Immature natural killer cell (primary cell): ENCODE measurements at places on chromosomes 7 and 10. TPM values are rescaled to one million over a fixed set of nuclear protein-coding genes. Genes with fewer than 3 reads are reported as not detected.

TAS2R5 gene
- not detected for polyA plus RNA-seq

FGFBP3 gene
- 0.48 TPM for polyA plus RNA-seq

SAP25 gene
- not detected for polyA plus RNA-seq

- no peak overlapping the region for H3K27ac ChIP-seq
- peaks cover 1% of the 10 kb centered on the region for H3K4me1 ChIP-seq
- H3K36me3 ChIP-seq = peaks cover 5% of the 10 kb centered on the region
- peak; percentile 25 for DNase-seq
- no peak overlapping the region for H3K4me3 ChIP-seq
Observed at GRCh38 chr10:100743626-100744135, 1.7 kb upstream of the PAX2 start.

DNA sequence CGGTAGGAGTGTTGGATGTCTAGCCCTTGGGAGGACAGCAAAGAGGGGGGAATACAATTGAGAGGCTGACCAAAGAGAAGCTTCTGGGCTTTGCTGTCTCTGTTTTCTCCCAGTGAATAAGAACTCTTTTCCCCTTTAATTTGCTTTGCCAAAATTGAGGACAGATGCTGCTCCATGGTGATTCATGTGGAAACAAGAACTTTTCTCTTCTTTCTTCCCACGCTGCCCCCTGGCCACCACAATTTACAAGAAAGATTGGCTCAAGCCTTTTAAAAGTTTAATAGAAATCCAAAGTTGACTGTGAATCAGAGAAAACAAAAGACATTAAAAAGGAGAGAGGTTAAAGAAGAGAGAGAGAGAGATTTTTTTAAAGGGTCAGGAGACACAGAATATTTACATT, 49.0 kb downstream of the PRR15 start:
- no peaks in the 10 kb centered on the region for H3K4me1 ChIP-seq
- DNase-seq = no peak
- no peaks in the 10 kb centered on the region for H3K36me3 ChIP-seq
- no peaks in the 10 kb centered on the region for H3K27me3 ChIP-seq

DNA sequence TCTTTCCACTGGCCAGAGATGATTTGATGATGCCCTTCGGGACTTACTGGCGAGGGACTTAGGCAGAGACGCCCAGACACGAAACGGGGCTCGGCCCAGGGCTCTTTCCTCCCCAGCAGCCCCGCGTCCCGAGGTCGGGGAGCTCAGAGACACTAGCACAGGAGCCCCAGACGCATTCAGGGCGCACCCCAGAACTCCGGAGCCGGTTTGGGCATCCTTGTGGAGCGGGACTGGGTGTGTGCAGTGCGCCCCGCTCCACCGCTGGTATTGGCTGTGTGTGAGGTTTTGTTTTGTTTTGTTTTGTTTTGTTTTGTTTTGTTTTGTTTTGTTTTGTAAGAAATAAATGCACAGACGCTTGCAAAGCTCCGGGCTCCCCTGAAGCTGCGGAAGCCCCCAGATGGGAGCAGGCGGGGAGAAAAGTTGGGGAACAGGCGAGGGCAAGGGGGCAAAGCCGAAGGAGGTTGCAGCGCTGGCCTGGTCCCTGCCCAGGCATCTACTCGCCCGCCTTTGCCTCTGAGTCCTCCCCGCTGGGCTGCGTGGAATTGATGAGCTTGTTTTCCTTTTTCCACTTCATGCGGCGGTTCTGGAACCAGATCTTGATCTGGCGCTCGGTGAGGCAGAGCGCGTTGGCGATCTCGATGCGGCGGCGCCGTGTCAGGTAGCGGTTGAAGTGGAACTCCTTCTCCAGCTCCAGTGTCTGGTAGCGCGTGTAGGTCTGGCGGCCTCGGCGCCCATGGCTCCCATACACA, 1.9 kb upstream of the HOXA5 start:
- H3K4me3 ChIP-seq = no peak overlapping the region
- no peak for DNase-seq
- no peaks in the 10 kb centered on the region for H3K36me3 ChIP-seq
- H3K27me3 ChIP-seq = peaks cover 17% of the 10 kb centered on the region
- no peak overlapping the region for H3K27ac ChIP-seq
- H3K4me1 ChIP-seq = peaks cover 13% of the 10 kb centered on the region

- no peaks in the 10 kb centered on the region for H3K36me3 ChIP-seq
- no peak for DNase-seq
- no peaks in the 10 kb centered on the region for H3K27me3 ChIP-seq
Observed at GRCh38 chr7:137335814-137336213, 7.7 kb downstream of the PTN start.

DNA sequence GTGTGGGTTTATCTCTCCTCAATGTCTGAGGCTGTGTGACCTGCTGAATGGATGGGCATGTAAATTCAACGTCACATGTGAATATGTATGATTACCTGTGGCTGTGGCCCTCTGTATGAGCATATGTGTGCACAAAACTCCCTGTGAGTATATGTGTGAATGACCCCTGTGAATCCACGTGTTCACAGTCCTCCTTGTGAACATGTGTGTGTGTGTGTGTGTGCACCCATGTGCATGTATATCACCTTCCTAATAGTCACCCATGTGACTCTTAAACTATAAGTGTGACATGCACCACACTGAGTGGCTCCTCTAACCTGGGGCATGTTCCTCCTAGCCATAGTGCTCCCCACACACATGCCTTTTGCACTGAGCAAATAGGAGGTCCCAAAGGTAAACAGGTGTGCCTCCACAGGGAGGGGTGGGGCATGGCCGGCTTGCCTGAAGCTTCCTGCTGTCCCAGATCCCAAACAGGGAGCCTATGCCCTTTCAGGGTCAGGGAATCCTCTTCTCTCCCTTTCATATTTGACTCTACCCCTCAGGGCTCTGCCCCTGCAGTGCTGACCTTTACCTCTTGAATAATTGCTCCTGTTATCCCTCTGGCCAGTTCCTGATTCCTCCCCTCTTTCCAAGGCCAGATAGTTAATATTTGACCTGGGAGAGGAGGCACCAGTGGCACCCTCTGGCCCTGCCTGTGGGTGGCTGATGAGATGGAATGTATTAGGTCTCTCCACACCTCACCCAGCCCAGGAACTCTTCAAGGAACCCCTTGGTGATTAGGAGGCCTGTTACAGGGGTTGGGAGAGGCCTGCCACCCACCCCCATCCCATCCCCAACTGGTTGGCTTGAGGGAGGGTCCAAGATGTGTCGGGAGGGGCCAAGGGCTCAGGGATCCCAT, 1.9 kb downstream of the SEMA4G start:
- H3K27ac ChIP-seq = no peak overlapping the region
- peaks cover 2% of the 10 kb centered on the region for H3K27me3 ChIP-seq
- no peak for DNase-seq
- H3K4me1 ChIP-seq = peaks cover 21% of the 10 kb centered on the region
- peak overlapping the region; percentile 67 for H3K4me3 ChIP-seq

GRCh38 chr10:93926613-93927012, 32.8 kb downstream of the SLC35G1 start:
- peaks cover 6% of the 10 kb centered on the region for H3K27me3 ChIP-seq
- H3K4me1 ChIP-seq = no peaks in the 10 kb centered on the region
- H3K36me3 ChIP-seq = no peaks in the 10 kb centered on the region
- H3K4me3 ChIP-seq = no peak overlapping the region

GRCh38 chr10:24208661-24209431, at the start of gene KIAA1217:
TSS of gene KIAA1217 (plus strand) at chr10:24209138. CDS start at chr10:24209194, 56 bp downstream.
- no peaks in the 10 kb centered on the region for H3K4me1 ChIP-seq
- no peak within 1 kb of the TSS for H3K27ac ChIP-seq
- H3K27me3 ChIP-seq = peaks cover 6% of the 10 kb centered on the region
- H3K36me3 ChIP-seq = no peaks in the 10 kb centered on the region
- no peak for DNase-seq
- H3K4me3 ChIP-seq = peak within 1 kb of the TSS; percentile 39

- no peak overlapping the region for H3K4me3 ChIP-seq
- no peak overlapping the region for H3K27ac ChIP-seq
- no peaks in the 10 kb centered on the region for H3K36me3 ChIP-seq
- DNase-seq = no peak
Observed at GRCh38 chr10:70137927-70138883, 5.6 kb upstream of the AIFM2 start.

GRCh38 chr10:126101736-126102135, 205.4 kb downstream of the FANK1 start:
- no peak for DNase-seq
- peaks cover 7% of the 10 kb centered on the region for H3K27me3 ChIP-seq
- H3K27ac ChIP-seq = no peak overlapping the region
- no peaks in the 10 kb centered on the region for H3K36me3 ChIP-seq

DNA sequence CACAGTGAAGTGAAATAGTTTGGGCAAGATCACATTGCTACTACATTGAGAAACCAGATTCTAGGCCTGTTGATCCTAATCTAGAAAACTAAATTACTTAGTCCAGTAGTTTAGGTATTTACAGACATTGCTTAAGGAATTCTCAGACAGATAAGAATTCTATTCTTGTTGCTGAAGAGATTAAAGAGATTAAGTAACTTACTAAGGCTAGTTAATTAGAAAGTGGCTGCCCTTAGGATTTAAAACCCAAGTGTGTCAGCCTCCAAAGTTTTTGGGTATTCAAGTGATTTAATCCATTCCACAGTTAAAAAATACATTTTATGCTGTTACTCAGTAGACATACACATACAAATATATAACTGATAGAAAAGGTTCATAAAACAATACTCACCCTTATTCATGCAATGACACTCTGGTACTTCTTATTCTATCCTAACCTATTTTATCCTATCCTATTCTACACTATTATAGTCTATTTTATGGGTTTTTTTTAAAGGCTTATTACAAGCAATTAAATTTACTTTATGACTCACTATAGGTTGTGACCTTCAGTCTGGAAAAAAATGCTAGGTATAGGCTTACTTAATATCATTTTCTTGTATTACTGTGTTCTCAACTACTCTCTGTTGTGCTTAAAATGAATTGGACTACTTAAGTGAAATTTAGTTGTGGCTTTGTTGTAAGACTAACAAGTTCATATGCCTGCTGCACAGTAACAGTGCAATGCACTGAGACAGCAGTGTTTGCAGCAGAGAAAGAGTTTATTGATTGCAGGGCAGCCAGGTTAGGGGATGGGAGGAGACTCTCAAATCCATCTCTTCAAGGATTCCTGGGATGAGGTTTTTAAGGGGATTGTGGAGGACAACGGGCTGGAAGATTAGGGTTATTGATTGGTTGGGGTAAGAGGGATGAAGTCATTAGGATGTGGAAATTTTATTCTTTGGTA, 10.7 kb downstream of the SPAM1 start:
- H3K27ac ChIP-seq = no peak overlapping the region
- H3K27me3 ChIP-seq = no peaks in the 10 kb centered on the region
- H3K36me3 ChIP-seq = no peaks in the 10 kb centered on the region
- no peak overlapping the region for H3K4me3 ChIP-seq

DNA sequence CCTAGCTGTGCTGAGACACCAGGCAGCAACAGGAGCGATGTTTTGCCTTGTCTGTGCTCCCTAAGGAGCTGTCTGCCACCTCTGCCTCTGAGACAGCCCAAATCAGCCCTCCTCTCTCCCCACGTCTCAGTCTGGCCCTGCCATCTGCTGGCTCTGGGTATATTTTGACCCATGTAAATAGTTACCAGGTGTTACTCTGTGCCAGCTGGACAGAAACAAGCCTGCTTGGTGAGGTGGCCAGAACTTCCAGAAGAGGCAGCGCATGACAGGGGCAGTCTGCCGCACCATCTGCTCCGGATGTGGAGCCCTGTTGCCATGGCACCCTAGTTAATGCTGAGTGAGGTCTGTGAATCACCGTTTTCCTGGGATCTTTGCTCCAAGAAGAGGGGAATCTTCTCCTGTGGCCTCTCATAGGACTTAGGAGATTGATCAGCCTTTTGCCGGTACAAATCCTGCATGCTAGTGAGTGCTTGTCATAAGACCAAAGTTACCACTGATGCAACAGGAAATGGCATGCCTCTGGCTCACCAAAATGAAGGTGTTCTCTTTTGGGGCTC, 31.8 kb downstream of the GSTO2 start:
- peak overlapping the region; percentile 64 for H3K27ac ChIP-seq
- peaks cover 62% of the 10 kb centered on the region for H3K4me1 ChIP-seq

DNA sequence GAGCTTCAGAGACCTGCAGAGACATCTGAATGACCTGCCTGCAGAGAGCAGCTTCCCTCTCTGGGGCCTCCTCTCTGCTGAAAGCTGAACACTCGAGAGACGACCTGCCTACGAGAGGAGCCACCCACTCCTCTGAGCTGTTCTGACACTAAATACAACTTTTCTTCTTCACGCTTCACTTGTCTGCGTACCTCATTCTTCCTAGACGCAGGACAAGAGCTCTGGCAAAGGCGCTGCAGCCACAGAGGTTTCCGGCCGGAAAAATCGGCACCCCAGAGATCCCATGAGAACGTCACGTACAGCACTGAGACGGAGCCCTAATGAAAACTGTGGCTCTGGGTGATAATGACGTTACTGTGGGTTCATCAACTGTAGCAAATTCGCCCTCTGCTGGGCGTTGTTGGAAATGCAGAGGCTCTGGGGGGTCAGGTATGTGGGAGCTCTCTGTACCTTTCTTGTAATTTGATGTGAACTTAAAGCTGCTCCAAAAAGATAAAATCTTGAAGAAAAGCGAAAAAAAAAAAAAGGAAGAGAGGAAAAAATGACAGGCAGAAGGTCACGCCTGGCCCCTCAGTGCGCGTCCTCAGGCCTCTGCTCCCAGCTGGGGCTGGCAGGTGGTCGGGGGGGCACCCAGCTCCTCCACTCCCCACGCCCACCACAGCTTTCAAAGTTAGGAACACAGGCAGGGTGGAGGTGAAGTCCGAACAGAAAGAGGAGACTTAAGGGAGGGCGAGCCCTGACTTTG, 120.7 kb downstream of the DYNC2I1 start:
- peak overlapping the region; percentile 83 for H3K4me3 ChIP-seq
- H3K4me1 ChIP-seq = peaks cover 26% of the 10 kb centered on the region
- peak overlapping the region; percentile 91 for H3K27ac ChIP-seq
- peaks cover 12% of the 10 kb centered on the region for H3K27me3 ChIP-seq
- no peaks in the 10 kb centered on the region for H3K36me3 ChIP-seq

GRCh38 chr7:47093320-47094234, 488.3 kb downstream of the TNS3 start:
- no peak overlapping the region for H3K4me3 ChIP-seq
- peaks cover 3% of the 10 kb centered on the region for H3K27me3 ChIP-seq
- H3K4me1 ChIP-seq = no peaks in the 10 kb centered on the region
- no peak overlapping the region for H3K27ac ChIP-seq

DNA sequence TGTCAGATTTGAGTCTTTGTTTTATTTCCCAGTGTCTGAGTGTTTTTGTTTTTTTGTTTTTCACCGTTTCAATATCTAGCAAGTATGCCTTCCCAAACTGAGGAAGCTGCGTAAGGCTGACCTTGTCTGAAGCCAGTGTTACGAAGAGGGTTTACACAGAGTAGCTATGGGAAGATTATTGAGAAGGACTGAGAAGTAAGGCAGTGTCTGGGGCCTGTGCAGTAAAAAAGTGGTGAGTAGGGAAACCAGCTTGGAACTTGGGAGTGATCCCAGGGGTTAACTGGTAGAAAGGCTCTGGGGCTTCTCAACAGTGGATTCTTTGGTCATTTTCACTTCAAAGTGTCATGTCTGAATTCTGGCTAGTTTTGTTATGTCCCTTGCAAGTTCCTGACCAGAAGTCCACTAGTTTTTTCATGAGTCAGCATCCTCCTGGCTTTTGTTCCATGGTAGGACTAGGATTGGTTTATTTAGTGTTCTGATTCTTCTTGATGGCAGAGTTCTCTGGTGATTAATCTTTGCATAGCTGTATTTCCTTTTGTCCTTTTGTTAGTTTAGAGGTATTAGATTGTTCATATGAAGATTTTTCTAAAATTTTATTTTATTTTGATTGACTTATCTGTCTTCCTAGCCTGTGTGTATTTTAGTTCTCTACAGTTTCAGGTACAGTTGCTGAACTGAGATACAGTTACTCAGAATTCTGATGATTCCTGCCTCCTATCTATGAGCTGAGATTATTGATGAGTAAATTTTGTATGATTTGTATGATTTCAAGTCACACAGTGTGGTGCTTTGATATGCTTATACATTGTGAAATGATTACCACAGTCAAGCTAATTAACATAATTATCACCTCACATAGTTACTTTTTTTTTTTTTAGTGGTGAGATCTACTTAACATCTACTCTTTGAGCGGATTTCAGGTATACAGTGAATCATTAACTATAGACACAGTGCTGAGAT, 19.0 kb downstream of the GARS1 start:
- DNase-seq = no peak
- H3K4me1 ChIP-seq = no peaks in the 10 kb centered on the region
- no peaks in the 10 kb centered on the region for H3K27me3 ChIP-seq
- no peak overlapping the region for H3K4me3 ChIP-seq
- H3K27ac ChIP-seq = peak overlapping the region; percentile 32
